ENCODE measurements at places on chromosomes 7 and 10.

- no peak for DNase-seq
Observed at GRCh38 chr10:78433766-78434535, 400.3 kb downstream of the RPS24 start.

GRCh38 chr7:105009667-105010503 is 4.1 kb upstream of the KMT2E start:
- DNase-seq = peak; percentile 30

- DNase-seq = peak; percentile 14
Observed at GRCh38 chr10:128173386-128173785, 47.2 kb upstream of the MKI67 start.

DNA sequence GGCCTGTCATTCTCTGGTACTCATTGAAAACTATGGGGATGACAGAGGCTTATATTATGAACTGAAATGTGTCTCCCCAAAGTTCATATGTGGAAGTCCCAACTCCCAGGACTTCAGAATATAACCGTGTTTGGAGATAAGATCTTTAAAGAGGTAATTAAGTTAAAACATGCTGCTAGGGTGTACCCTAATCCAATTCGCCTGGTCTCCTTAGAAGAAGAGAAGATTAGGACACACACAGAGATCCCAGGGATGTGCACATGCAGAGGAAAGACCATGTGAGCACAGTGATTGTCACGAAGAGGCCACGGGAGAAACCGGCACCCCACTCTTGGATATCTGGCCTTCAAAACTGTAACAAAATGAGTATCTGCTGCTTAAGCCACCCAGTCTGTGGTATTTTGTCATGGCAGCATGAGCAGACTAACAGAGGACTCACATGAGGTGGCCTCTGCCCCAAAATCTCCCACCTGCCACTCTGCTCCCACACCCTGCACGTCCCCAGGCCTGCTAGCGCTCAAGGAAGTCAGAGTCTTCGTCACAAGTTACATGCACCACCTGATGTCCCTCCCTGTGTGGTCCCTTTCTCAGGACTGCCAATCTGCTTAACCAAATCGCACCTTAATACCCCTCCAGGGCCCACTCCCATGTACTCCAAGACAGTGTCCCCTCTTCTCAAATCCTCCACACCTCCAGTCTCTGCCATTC is 26.8 kb downstream of the PLAC9 start:
- DNase-seq = no peak

- peak; percentile 30 for DNase-seq
Observed at GRCh38 chr10:44352316-44353127, 32.4 kb downstream of the CXCL12 start.

- peak; percentile 89 for DNase-seq
Observed at GRCh38 chr10:87752566-87752965, 65.5 kb downstream of the ATAD1 start.

GRCh38 chr10:47164800-47165128 is 135.2 kb upstream of the GDF10 start:
- no peak for DNase-seq

DNA sequence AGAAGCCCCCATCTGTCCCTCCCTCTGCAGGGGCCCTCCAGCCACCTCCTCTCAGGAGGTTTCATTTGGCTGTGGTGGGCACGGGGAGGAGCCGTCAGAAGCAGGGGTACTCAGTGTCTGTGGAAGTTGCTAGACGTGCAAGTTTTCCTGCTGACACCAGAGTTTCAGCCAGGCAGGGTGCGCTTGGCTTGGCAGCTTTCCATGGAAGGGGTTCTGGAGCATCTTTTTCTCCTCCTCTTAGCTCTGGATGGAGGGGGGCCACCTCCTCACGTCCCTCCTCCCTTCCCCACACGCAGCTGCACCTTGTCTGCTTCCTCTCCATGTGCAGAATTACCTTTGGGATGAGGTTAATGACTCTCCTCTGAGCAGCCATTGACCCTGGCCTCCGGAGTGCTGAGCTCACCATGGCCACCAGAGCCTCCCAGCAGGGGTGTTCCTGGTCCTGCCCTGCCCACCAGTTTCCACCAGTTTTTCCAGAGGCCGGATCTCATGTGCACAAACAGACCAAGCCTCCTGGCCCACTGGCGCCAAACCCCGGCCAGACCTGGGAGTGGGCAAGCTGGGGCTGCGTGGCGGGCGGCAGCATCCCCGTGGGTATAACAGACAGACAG is 579.8 kb upstream of the FOXK1 start:
- no peak for DNase-seq

DNA sequence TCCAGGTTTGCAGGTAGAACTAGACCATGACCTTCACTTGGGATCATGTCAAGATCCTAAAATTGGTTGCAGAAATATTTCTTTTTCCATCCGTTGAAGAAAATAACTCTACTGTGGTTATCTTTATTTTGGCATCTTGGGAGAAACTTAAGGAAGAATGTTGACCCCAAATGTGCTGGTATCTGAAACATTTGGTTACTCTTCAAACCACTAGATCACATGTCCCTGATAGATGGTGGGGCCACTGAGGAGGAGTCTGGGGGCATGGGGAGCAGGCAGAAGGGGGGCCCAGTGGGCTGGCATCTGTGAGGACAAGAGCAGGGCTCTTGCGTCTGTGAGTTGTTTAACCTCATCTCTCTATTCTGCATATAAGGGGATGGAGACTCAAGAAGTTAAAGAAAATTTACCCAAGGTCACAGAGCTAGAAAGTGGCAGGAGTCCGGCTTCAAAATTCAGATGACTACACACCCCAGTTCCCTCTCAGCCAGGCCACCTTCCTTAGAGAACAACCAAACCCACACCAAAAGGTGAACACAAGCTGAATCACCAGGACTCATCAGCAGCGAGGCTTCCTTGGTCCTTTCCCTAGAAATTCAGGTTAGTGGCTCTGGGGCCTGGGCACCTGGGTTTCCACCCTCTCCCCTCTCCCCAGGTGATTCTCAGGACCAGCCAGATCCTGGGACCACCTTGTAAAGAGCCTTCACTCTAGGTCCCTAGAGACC is 40.6 kb upstream of the SRGN start:
- DNase-seq = no peak

All from GM23248 (cell line).